Caki2 (cell line): ENCODE measurements at places on chromosomes 7 and 10. TPM values are rescaled to one million over a fixed set of nuclear protein-coding genes. Genes with fewer than 3 reads are reported as not detected.

Gene CCDC146
- 0.14 and 3.3 TPM in 2 replicates for total RNA-seq

Gene CYP2E1
- not detected in 2 replicates for total RNA-seq

Gene OR6V1
- total RNA-seq = not detected in 2 replicates

Gene UTF1
- total RNA-seq = not detected in 2 replicates

Gene GDF10
- total RNA-seq = not detected in 2 replicates

Gene LRRTM3
- total RNA-seq = not detected in 2 replicates

Gene NPSR1
- total RNA-seq = not detected in 2 replicates

Gene HTRA1
- 34.5 and 42.1 TPM in 2 replicates for total RNA-seq

Gene VIM
- total RNA-seq = 4,560 and 4,793 TPM in 2 replicates

Gene GDF2
- not detected in 2 replicates for total RNA-seq

Gene SPDYE2B
- total RNA-seq = not detected in 2 replicates

Gene C7orf33
- total RNA-seq = not detected in 2 replicates

Gene HEPACAM2
- total RNA-seq = not detected in 2 replicates

Gene AASS
- total RNA-seq = 0.51 TPM in 1 of 2 replicates, not detected in the other

Gene SPDYE1
- not detected in 2 replicates for total RNA-seq

Gene STEAP1B
- not detected in 2 replicates for total RNA-seq

Gene PRRT4
- 0.91 TPM in 1 of 2 replicates, not detected in the other for total RNA-seq

Gene ZNF485
- total RNA-seq = 3.6 and 4.9 TPM in 2 replicates

Gene PARG
- total RNA-seq = 19.5 and 27.3 TPM in 2 replicates
